ENCODE measurements at places on chromosomes 4 and X.
A peak's percentile ranks its signal among the peaks of the same experiment; 100 is the strongest.

DNA sequence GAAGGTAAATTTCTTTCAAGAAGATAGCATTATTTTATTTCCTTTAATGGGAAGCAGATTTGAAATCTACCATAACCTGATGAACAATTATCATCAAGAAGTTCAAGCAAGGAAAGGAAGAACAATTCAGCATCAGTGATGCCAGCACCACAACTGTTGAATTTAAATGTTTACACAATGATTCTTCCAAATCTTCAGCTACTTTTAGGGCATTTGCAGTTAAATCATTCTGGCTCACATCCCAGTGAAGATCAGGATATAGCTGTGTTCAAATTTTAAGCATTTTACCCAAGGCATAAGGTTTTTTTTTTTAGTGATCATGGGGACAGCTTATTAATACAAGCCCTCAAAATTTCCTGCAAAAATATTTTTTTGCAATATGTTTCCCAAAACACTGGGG lies 112.9 kb downstream of the SHISA3 start:
- no peak for DNase-seq

DNA sequence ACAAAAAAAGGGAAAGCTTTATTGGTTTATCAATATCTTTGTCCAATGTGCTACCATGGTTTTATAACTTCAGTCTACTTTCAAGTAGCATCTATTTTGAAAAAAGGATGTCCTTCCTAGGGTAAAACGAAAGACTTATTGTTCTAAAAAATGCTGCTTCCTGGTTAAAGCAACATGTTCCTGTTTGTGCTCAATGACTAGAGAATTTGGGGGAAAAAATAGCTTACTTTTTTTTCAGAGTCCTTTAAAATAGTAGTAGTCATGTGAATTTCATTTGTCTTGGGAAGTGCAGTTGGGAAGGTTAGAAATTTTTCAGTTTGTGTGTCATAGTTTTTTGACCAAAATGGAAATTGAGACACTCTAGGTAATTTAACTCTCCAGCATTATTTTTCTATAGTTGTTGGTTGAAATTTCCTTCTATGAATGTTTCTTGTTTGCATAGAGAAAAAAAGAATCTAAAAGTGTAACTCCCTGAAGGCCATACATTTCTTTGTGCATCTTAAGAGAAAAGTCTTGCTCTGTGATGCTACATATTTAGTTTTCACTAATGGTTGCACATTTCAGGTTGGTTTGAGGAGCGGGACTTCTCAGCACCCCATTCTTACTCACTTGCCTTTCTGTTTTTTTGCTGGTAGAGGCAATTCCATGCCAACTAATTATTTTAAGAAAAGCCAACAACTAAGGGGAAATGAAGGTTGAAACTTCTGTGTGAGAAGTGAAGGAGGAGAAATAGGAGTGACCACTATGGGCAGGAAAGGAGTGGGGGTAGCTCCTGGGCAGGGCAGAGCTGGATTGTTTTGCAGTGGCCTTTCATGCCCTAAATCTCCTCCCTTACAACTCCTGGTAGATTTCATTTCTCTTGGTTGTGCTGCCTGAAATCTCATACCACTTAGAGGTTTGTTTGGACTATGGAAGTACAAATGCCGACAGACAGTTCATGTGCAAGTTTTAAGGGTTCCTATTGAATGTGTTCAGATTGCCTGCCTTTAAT lies 76.4 kb downstream of the RAPGEF2 start:
- DNase-seq, result no peak

DNA sequence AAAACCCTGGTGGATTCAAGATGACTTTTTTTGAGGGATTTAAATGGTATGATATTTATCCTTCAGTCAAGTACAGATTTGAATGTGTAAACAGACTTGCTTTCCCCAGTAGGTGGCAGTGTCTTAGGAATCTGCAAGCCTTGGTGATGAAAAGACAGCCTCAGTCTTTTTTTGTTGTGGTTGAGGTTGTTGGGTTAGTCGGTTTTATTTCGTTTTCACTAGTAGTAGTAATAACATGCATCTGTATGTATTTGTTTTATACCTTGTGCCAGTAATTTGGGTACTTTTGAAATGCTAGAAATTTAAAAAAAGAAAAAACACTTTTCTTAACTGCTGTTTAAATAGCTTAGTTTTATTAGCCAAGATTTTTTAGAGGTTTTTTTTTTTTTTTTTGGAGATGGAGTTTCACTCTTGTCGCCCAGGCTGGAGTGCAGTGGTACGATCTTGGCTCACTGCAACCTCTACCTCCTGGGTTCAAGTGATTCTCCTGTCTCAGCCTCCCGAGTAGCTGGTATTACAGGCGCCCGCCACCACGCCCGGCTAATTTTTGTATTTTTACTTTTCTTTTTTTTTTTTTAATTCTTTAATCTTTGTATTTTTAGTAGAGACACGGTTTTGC lies 39.2 kb downstream of the COPS4 start:
- peak; percentile 20 for DNase-seq

- no peak for DNase-seq
Observed at GRCh38 chr4:139767585-139767984, 102.0 kb downstream of the MGST2 start.

DNA sequence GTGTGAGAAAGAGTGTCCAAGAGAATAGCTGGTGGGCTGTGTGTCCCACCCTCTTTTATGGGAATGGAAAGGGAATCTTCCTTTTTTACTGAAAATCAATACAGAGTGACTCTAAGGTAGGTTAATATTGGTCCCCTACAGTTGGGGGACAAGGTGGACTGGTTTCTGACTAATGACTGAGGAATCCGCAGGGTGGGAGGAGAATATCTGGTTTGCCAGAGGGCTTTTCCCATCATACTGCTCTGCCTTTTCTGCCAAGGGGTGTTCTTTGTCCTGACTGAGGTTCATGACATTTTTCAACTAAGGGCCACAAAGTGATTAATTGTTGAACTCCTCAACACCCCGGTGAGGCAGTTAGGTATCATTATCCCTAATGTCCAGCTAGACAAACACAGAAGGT lies 261.6 kb downstream of the SPATA18 start:
- no peak for DNase-seq
